NCI-H2029 (cell line): ENCODE measurements at places on chromosomes 7 and 10.
A peak's percentile ranks its signal among the peaks of the same experiment; 100 is the strongest.

DNA sequence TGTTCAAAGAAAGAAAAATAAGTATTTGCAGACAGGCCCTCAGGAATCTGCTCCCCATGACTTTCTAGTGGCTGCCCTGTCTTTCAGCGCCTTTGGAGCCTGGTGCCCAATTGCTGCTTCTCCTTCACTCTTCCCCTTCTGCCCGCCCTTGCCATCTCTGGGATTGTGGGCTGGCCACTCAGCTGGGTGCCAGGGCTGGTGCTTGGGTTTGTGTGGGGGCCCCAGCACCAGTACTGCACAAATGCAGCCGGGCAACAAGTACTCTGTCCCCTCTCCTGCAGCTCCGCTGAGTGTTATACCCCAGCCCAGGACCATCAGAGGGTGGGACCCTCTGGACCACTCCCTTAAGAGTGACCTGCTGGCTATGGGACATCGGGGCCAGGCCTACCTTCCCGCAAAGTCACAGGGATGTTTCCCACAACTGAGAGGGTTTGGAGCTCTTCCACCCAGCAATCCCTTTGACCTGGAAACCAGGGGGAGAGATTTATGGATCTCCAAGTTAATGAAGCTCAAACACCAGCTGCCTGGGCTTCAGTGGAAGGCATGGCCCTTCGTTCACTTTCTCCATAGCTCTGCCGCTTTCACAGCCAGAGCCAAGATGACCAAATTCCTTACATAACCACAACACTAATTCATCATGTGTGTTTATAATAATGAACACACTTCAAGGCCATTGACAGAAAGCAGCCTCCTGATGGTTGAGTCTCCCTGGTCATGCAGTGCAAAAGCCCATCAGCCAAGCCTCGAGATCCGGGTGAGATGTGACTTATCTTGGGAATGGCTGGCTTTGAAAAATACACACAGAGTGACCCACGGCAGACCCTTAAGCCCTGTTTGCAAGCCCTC lies 313.9 kb upstream of the ZNF32 start:
- no peak for DNase-seq

DNA sequence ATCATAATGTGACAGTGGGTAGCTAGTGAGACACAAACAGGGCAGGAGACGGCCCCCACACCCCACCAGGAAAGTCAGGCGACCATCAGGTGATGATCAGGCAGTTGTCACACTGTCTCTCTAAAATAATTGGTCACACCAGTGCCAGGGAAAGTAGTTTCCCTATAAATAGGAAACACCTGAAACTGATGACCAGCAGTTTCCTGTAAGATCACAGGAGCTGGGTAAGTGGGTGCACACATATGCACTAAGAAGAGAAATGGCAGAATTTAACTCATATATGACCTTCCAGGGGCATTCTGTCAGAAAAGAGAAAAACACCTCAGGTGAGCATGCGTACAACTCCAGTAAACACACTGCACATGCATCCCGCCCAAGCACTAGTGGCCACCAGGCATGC lies 620.5 kb upstream of the GHITM start:
- DNase-seq = no peak

DNA sequence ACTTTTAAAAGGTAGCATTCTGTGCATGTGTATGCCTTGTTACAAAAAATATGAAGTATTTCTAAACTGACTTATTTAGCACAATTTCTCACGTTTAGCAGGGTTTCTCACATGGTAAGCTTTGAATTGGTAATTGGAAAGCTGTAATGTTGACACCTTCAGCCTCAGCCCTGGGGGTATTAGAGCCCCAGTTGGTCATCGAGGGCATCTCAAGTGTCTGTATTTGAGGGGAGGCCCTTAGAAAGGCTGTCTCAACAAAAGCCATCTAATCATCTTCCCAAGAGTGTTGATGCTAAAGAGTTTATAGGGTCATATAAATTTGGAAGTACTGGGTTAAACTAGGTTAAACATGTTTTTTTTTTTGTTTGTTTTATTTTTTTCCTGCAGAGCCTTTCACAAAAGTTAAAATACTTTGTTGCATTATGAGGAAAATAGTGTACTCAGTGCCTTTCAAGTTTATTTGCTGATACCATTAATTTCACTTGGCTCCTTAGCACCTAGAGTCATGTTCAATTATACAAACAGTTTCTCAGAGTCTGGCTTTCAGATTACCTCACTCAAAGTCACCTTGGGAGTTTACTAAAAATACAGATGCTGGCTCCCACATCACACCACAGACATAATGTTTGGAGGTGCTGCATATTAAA lies 134.0 kb downstream of the CD36 start:
- DNase-seq = no peak

DNA sequence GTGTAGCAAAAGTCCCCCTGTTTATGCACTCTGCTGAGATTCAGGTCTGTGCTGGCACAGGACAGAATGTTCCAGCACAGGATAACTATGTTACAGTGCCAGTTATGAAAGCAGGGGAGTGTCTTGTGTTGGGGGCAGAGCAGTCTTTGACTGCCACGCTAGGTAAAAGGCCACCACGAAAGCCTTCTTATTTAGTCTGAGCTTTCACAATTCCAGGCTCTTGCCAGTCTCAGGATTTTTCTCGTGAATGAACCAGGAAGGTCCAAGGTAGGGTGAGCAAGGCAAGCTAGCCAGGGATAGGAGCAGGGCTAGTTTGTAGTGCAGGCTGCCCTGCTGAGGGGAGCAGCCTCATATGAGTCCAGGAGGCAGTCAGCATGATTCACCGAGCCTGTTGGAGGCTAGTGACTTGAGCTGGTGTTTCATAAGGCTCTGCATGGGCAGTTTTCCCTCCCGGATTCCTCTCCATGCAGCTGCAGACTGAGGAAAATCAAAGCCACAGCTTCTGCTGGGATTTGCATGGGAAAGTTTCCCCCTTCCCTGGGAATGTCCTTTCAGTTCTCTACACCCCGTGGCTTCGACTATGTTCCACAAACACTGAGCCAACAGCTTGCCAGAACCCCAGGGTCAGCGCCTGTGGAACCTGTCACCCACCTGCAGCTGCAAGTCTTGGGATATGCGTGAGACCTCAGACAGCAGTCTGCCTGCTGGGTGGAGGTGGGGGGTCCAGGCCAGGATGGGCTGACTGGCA lies 112.3 kb downstream of the JCAD start:
- DNase-seq = no peak

DNA sequence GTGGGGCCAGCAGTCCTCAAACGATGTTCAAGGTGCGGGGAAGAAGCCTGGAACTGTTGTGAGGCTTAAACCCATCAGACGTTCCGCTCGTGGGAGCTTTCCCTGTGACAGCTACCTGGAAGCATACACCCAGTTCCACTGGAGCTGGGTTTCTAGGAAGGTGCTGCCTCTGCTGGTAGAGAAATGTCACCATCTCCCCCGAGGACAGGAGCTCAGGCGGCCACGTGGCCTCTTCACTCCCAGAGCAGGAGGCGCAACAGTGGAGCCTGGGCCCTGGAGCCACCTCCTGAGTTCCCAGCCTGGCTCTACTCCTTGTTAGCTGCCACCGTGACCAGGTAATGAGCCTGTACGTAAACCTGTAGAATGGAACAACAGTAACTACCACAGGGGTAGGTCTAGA lies 156.1 kb downstream of the ADARB2 start:
- DNase-seq = no peak

DNA sequence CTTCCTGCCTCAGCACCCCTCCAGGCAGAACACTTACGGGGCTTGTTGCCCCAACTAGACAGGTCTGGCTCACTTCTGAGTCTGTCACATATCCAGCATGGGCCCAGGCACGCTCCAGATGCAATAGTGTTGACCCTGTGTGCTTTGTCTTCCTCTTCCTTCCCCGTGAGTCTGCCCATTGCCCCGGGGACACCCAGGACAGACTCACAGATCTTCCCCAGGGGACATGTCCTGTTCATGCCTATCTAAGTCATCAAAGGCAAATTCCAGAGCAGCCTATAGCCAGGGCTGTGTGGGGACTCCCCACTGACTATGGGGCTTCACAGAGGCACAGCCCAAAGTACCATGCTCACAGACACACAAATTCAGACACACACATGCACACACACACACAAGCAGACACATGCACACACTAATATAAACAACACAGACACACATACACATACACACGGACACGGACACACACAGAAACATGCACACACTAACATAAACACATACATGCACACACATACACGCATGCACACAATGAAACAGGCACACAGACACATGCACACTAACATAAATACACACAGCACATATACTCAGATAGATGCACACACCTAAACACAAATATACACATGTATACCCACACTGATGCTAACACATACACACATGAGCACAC lies 175.8 kb downstream of the KCNMA1 start:
- DNase-seq = no peak

- DNase-seq = no peak
These were observed 38.1 kb downstream of the RASGEF1A start for GRCh38 chr10:43228783-43229207.

DNA sequence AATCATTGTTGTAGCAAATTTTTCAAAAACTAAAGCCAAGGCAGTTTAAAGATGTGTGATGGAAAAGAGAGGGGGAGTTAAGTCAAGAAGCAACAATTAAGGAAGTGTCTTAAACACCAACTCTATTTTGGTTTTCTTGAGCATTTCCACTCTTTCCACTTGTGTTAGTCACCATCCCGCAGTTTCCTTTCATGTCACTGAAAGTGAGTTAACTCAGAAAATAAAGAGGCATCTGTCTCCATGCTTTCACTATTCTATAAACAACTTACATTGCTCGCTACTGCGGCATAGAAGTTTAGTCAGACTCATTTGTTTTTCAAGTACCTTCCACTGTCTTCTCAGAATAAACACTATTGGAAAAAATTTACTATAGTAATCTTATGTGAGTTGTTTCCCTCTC lies 284.9 kb upstream of the SEMA3D start:
- no peak for DNase-seq

- peak; percentile 20 for DNase-seq
These were observed at the start of gene TMEM229A for GRCh38 chr7:124032369-124033094. Gene TMEM229A (minus strand): TSS chr7:124033067. CDS start chr7:124033003, 64 bp downstream.

GRCh38 chr7:90736968-90737939 lies 141.1 kb downstream of the CDK14 start:
- no peak for DNase-seq

- no peak for DNase-seq
These were observed 49.8 kb downstream of the LMBR1 start for GRCh38 chr7:156843157-156843556.
